ENCODE measurements at places on chromosomes 3 and 15. TPM values are rescaled to one million over a fixed set of nuclear protein-coding genes. Genes with fewer than 3 reads are reported as not detected.

GRCh38 chr3:120286465-120286864 lies 1.4 kb upstream of the GPR156 start:
- DNase-seq, result no peak

GRCh38 chr15:28020644-28021043 lies 78.5 kb downstream of the OCA2 start:
- no peak for DNase-seq

DNA sequence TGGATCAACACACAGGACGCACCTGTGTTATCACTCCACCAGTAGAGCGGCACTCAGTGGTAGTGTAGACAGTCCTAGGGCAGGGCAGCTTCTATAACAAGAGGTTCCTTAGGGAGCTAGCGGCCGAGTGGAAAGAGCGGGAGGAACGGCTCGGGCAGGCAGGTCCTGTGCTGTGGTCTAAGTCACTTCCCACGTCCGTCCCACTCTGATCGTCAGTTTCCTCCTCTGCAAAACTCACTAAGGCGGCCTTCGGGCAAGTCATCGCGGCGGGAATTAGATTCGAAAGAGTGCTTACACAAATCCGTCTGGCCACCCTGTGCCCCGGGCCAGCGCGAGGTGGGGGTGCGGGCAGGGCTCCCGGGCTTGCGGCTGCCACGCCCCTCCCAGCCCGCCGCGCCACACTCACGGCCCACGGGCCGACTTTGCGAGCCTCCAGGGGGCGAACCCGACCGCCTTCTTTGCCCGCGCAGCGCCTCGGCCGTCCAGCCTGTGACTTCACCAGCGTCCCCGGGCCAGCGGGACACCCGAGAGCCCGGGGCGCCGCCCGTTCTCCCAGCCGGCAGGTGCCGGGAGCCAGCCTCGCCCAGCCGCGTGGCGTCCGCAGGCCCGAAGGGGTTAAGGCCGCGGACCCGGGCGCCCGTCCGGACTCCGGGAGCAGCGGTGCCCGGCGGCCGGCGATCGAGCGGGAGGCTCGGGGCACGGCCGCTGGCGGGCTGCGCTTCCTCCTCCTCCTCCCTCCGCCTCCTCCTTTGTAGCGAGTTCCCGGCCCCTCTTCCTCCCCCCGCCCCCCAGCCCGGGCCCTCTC lies 416 bp upstream of the CORO2B start:
- DNase-seq, result peak; percentile 78

DNA sequence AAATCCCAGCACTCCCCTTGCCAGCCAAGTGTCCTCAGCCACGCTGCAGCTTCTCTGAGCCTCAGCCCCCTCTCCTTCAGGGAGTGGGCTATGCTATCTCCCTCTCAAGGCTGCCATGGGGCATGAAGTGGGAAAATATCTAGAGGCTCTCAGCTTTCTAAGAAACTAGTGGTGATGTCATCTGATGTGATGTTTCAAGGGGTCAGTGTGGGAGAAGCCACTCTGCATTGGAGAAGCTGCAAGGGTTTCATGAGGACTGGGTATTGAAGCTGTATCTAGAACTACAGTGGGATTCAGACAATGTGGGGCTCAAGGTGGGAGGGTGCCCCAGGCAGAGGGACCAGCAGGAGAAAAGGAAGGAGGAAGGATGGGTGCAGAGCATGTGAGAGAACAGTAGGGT lies 210.2 kb downstream of the TLE3 start:
- no peak for DNase-seq

GRCh38 chr15:50110285-50110684 lies 8.7 kb downstream of the ATP8B4 start:
- no peak for DNase-seq

DNA sequence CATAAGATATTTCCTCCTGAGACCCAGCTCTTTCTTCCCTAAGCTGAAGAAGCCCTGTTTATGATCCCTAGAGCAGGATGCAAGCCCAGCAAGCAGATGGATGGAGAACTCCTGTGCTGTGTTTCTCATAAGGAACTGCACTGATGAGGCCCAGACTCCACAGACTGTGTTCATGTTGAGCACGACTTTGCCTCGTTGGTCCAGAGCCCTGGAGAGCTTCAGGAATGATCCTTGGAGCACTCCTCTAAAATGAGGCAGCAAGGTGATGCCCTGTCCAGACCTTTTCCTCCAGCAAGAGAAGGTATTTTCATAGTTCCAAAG lies 83.8 kb downstream of the MYLK start:
- no peak for DNase-seq

Gene CDCP1
- 8.1 TPM for total RNA-seq

Gene CPN2
- not detected for total RNA-seq

Gene FAM81A
- 3.0 TPM for total RNA-seq

Gene LOXL1
- total RNA-seq, result 18.9 TPM

Data from tongue (tissue), 3 donors.